GOT3 (cell line): ENCODE measurements at places on chromosomes 3 and 15.

DNA sequence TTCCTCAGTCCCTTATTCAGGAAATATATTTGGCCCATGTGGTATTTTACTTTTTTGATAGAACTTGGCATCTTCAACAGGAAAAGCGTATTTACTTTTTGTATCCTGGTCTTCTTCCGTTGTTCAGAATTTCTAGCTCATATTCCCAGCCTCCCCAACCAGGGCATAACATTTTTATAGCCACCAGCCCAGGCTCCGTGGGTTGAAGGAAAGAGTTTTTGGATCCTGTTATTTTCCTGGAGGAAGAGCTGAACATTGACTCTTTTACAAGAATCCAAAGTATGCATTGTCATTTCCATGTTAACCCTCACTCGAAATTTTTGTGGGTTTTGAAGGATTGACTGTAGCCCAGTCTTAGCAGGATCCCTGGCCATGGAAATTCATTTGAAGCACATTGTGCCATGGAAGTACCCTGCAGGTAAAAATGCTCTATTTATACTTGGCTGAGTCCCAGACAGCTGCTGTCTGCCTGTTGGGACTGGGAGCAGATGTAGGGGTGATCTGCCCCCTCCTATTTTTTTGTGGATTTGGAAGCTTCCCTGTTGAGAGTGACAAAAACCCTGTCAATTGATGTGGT, 98.8 kb downstream of the AKAP13 start:
- DNase-seq: no peak

DNA sequence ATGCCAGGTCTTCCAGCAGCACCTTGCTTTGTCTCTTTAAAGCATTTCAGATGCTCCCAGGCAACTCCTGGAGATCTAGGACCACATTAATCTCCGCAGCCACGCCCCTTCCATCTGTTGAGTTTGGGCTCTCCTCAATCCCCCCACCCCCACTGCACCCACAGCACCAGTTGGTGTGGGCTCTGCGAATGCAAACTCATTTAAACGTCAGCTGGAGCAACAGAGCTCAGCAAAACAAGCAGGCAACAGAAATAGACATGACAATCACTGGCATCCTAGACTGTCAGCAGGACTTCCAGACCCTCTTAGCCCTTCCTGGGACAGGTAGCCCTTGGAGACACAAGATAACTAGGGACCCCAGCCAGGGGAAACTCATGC, 106.9 kb downstream of the LSM3 start:
- no peak for DNase-seq

- no peak for DNase-seq
Observed at GRCh38 chr15:90055182-90055581, 47.1 kb downstream of the IDH2 start.

- DNase-seq: no peak
Observed at GRCh38 chr15:63672369-63672768, 75.2 kb downstream of the FBXL22 start.

DNA sequence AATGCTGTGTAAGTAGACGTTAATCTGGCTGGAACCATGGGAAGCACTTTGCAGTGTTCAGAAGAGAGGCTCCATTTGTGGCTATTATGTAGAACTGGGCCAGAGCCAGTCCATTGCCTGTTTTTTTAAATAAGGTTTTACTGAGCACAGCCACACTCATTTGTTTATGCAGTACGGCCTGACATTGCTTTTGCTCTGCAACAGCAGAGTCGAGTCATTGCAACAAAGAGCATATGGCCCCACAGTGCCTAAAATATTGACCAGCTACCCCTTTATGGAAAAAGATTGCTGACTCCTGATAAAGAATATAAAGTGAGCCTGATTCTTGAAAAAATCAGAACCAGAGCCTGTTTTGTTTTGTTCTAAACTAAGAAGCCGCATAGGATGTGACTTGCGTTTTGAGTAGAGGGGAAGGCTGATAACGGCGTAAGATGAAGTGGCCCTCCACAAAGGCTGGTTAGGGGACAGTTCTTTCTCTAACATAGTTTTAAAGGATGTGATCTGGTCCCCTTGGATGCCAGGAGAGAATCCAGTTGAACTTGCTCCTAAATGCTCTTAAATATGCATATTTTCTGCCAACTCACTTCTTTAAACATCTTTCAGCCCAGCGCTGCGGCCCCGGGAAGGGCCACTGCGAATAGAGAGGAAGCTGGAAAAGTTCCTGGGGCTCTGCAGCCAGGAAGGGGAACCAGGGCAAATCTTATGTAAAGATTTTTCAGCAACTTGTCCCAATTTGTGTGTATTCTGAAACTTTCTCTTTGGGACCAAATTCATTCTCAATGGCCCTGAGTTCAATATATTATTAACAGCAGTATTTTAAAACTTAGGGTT, 64.5 kb downstream of the GLDN start:
- no peak for DNase-seq

DNA sequence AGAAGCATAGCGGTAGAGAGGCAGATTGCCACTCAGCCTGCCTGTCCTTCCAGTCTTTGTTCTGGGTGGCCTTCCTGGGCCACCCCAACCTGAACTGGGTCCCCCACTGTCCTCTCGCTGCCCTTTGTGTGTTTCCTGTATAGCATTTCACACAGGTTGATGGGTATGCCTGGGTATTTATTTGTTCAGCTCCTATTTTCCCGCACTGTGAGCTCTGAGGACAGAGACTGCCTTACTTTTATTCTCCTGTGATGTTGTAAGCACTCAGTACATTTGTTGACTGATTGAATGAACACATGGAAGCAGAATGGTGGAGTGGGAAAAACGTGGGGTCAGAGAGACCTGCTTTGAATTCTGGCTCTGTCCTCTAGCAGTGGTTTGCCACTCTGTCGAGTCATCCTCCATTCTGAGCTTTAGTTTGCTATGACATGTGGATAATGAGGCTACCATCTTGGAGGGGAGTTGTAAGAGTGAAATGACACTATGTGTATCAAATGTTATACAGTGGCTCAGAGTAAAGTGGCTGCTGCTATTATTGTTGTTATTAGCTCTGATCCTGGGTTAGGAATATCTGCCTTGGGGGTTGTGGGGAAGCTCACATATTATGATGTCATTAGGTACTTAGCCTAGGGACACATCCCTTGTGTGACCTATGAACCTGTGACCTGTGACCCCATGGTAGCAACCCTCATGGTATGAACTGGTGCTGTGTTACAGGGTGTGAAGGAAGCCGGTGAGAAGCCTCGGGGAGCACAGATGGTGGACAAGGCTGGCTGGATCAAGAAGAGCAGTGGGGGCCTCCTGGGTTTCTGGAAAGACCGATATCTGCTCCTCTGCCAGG, 6.4 kb downstream of the PLEKHO2 start:
- no peak for DNase-seq

GRCh38 chr3:27454461-27454860, 29.7 kb downstream of the SLC4A7 start:
- no peak for DNase-seq

- no peak for DNase-seq
Observed at GRCh38 chr3:158909870-158910269, 108.0 kb downstream of the MFSD1 start.

DNA sequence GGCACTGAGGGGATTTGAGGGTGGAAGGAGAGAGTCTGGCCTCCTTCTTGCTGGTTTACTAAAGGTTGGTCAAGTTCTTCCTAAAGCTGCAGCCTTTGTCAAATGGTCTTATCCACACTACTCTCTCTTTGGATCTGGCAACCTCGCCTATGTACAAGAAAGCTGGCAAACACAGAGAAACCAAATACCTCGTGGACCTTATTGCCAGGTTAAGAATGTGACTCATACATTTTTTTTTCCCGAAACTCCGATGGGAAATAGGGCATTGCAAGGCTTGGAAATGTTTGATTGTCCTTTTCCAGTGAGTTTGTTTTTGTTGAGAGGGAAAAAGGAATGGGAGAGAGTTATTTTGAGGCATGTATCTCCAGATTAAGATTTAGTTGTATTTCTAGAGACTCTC, 13.9 kb downstream of the EOMES start:
- DNase-seq: no peak

DNA sequence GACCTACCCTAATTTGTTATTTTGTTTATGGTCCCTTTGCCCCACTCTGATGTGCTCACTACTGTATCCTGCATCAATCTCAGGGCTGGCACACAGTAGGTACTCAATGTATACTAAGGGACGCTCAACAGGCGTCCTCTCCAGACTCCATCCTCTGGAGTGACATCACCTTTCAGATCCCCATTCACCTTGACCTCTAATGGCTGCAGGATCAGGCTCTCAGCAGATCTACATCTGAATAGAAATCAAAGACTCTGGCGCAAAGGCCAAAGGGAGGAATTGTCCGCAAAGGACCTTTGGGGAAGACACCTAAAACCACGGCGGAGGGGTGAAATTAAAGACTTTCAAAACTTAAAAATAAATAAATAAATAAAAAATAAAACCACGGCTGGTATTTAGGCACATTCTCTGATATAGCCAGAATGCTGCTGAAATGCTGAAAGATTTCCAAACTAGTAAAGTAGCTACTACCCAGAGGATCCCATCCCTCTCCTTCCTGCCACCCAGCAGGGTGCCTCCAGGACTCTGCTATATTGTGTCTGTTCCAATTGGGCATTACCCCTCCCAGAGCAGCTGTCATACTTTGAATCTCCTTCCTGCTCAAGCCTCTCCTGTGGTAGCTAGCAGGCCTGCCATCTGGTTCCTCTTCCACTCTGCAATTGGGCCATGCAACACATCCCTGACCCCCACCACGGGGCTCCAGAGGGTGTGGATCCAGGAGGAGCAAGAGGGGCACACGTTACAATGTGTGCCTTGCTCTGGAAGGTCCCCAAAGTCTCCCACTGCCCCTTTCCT, 6.1 kb downstream of the SHF start:
- no peak for DNase-seq

DNA sequence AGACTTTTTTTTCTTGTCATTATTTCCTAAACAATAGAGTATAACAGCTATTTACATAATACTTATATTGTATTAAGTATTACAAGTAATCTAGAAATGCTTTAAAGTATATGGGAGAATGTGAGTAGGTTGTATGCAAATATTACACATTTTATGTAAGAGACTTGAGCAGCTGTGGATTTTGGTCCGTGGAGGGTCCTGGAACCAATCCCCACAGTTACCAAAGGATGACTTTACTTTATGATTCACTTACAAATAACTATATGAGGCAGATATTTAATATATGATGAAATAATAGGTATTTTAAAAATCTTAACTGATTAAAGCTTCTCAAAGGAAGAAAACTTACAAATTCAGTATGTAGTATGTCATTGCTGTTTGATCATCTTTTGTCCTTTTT, 56.3 kb downstream of the PPP2R3A start:
- no peak for DNase-seq

DNA sequence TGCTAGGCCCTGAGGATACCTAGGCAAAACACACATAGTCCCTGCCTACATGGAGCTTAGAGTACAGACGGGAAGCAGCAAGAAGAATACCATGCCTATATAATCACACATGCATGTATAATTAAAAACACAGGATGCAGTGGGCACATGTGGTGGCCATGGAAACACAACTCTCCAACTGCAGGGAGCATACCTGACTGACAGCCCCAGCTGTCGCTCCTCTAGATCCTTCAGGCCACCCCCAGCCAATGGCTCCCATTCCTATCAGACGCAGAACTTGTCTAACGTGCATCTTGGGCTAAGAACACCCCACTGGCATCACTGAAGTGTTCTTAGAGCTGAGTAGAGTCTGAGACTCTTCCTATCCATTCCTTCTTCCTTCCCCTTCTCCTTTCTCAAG, 125.5 kb upstream of the FRMD4B start:
- DNase-seq: no peak

GRCh38 chr3:194401868-194402329, 2.8 kb upstream of the GP5 start:
- no peak for DNase-seq

- no peak for DNase-seq
Observed at GRCh38 chr3:16606398-16606797, 1.2 kb upstream of the DAZL start.

GRCh38 chr3:64166584-64167162, 58.6 kb downstream of the PRICKLE2 start:
- no peak for DNase-seq

DNA sequence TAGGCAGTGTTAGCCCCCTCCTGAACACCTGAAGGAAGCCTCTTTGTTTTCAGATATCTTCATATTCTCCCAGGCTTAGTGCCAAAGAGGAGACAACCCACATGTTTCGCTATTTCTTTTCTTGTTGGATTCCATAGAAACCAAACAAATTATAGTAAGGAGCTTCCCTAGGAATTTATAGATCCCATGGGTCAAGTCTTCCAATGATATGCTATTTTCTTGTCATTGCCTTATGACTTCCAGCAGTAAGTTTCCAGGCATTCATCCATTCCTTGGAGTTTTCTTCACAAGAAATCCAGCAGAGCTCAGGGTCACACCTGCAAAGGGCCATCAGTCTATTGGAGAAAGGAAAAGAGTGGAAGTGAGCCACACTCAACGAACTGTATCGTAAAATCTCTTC, 9.9 kb upstream of the KCNMB2 start:
- no peak for DNase-seq

DNA sequence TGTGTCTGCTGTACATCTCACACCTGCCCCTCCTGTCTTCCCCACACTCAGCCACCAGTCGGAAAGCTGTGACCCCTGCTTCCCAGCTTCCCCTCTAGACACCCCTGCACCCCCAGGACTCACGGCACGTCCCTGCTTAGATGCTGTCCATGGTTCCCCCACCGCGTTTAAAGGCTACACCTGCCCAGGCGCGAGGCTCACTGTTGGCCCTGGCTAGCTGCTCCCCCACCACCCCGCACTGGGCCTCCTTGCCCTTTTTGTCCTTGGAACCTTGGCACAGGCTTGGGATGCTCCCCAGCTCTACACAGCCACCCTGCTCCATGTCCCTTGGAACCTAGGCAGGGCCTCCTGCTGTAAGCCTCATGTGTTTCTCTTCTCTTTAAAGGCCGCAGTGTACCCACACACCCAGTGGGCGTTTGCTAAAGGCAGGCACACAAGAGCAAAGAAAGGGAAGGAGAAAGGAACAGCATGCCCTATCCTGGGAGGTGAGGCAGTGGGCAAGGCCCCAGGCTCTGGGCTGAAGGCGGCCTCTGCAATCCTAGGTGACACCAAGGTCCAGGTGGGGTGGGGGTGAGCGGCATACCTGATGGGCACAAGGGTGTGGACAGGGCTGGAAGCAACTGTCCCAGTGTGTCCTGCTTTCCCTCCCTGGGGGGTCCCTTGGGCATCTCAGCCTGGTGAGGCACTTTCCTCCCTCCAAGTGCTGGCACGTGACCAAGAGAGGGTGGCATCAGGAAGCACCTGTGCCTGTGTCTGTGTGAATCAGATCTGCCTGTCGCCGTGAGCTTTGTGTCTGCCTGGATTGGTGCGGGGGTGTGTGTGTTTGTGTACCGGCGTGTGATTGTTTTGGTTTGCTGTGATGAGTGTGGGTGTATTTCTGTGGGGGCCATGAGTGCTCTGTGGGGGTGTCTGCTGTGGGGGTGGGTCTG, 54.4 kb downstream of the TPRA1 start:
- DNase-seq: no peak
